CD4-positive, alpha-beta T cell treated with Interferon alpha-2 for 1 hour (primary cell): ENCODE measurements at places on chromosomes 13 and 19.
A peak's percentile ranks its signal among the peaks of the same experiment; 100 is the strongest.

DNA sequence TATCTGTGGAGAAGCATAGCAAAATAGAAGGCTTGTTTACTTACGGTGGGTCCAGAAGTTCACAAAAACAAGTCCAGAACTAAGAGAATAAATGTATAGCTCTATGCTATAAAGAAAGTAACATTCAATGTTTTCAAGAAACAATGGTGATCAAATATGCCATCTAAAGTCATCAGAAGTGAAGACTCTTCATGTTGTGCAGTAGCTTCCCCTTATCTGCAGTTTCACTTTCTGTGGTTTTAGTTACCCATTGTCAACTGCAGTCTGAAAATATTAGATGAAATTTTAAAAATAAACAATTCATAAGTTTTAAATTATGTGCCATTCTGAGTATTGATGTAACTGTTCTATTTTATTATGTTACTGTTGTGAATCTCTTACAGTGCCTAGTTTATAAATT is 72.5 kb downstream of the EDNRB start:
- DNase-seq: no peak

DNA sequence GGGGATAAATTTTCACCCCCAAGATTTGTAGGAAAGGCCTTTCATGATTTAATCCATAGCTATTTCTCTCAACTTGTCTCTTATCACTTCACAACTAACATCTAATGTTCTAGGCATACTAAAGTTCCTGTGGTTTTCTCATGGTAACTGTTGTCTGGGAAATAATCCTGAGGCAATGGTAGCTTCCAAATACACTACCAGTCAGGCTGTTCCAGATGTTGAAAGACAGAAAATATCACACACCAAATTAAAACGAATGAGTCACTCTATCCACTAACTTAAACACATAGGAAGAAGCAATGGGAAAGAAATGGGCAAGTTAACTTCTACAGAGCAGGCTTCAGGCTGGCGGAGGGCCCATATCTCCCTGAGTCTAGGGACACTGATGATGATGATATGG is 77.7 kb upstream of the MYO16 start:
- no peak for DNase-seq

DNA sequence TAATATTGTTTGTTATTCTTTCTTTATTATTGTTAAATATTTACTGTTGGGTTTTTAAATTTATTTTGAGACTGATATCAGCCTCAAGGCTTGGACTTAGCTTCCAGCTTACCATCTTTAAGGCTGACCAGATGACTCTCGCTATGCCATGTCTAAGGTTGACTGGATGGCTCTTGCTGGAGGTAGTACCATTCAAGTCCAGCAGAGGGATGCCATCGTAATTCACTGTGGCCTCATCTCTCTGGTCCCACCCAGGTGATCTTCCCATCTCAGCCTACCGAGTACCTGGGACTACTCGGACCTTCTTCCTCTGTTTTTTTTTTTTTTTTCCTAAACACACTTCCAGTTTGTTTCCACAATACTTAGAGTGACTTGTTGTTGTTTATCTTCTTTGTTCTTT is 41.7 kb upstream of the ZNF91 start:
- DNase-seq: no peak

DNA sequence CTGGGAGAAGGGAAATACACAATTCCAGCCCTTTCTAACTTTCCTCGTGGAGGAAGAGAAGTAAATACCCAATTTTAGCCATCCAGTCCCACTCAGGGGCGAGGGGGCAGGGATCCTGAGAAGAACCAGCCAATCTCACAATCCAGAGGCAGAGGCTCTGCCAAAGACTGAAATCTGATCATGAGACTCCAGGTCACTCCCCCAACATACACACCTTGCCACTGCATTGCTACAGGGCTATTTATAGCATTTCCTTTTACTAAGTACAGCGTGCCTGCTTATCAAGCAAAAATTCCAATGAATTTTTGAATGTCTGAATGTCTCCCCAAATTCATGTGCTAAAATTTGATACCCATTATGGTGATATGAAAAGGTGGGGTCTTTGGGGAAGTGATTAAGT is 1687.5 kb downstream of the EFNB2 start:
- DNase-seq: no peak

DNA sequence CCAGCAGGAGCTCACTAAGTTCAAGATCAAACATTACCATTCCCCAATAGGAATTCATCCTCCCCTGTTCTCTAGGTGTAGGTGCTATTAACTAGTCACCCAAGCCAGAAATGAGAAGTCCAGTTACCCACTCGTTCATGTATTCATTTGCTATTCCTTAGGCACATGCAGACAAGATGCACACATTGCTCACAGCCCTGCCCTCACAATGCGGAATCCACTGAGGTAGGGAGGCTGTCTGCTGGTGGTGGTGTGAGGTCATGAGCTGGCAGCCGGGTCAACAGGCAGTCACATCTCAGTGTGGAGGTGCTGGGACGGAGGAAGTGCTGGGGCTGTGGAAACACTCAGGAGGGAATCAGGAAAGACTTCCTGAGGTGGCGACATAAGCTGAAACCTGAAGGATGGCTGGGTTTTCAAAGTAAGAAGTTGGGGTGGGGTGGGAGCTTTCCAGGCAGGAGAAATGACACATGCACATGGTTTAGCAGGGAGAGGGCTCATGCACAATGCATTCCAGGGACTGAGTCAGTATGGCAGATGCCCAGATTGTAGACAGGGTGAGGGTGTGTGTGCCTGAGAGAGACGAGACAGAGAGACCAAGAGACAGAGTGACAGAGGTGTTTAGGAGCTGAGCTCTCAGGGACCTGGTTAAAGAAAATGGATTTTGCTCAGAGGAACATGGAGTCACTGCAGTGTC is 117.6 kb downstream of the USP12 start:
- DNase-seq: no peak

- no peak for DNase-seq
Observed at GRCh38 chr13:23743278-23744076, 145.7 kb downstream of the MIPEP start.

DNA sequence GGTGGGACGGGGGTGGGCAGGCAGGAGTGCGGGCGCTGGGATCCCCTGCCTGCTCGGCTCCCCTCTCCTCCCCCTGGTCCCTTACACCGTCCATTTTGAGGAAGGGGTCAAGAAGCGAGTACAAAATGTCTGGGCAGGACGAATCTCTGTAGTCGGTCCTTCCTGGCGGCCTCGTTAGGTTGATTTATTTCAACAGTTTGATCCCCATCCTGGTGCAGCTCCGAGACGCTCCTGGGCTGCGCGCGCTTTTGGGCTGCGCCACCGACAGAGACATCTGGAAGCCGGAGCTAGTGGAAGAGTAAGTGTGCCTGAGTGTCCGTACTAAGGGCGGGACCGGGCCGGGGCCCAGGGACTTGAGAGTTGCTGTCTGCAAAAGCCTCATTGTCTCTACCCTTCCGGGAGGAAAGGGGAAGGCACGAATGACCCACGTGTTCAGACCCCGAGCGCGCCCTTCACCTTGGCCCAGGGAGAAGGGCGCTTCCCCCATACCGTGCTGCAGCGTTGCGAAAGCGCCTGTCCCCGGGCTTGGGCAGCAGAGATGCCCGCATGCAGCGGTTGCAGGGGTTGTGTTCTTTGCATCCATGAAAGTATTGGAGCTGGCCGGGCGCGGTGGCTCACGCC is 1.8 kb downstream of the ZNF114 start:
- no peak for DNase-seq

DNA sequence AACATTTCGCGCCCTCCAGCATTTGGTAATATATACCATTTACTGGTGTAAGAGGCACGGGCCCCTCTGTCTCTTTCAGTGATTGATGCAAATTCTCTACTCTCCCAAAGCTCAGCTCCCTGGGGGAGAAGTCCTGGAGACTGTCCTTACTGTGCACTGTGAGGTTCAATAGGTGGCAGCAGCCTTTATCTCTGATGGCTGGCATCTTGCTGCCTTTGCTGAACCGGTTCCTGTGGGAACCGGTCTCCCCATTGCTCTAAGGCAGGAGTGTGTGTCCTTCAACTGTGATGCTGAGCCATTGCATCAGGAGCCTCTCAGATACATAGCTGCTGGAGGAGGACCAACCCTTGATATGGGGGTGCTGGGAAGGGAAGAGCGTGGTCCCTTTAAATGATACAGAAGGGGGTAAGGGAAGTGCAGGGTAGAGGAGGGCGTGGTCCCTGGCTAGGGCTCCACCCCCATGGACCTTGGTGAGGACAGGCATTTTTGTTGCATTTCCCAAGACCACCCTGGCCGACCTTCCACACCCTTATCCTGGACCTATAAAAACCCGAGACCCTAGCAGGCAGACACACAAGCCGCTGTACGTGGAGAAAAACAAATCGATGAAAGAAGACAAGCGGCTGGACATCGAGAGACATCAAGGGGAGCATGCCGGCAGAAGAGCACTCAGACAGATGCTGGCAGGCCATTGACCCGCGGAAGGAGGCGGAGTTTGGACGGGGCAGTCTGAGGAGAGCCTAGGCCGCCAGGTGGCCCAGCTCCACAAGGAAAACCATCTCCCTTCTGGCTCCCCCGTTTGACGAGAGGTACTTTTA is 41.1 kb upstream of the GTF3A start:
- no peak for DNase-seq

- DNase-seq: no peak
Observed at GRCh38 chr13:24854311-24854710, 90.3 kb downstream of the RNF17 start.

DNA sequence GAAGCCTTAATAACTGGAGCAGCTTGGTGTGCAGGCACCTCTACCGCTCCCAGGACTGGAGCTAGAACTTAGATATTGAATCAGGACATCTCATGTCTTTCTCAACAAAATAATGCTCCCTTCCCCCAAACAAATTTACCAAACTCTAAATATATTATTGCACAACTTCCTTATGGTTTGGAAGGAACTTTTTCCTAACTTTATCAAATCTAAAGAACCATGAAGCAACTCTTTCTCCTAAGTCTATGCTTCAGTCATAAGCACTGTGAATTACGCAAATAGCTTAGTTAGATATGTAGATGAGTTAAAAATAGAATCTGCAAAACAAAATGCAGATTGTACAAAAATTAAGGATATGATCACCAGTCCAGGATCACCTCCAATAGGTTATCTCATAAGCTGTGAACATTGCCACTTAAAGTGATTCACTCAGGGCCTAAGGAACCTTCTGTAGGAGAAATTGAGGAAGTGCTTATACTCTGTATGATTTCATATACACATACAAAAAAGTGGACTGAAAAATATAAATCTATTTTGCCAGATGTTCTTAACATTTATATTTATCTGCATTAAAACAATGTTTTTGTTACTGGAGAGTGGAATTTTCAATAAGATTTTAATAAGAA is 20.4 kb upstream of the MAB21L1 start:
- no peak for DNase-seq

- peak; percentile 9 for DNase-seq
Observed at GRCh38 chr19:51547397-51548212, 16.1 kb upstream of the SIGLEC6 start.

DNA sequence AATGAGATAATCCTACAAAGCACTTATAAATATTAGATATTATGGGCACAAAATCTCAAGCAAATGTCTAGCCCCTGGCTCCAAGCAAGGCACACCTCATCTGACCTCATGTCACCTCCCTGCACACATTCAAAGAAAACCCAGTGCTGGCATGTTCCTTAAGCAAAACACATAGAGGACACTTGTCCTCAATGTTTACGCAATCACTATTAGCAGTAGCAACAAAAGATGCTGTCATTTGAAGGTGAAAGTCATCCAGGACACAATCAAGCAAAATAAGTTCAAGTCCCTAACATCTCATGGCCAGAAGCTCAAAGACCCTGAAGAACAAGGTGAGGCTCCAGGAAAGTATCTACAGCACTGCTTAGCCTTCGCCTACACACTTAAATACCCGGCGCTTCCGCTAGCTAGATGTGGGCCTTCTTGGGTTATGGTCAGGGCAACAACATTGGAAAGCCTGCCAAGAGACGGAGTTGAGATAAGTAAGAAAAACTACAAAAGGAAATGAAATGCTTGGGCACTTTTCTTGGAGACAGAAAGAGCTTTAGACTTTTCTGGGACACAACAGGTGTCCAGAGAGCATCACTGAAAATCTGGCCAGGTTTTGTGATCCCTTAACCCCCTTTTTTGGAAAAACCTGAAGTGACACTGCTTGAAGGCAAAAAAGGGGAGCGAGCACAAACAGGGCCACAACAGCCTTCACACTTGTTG is 85.7 kb downstream of the FOXO1 start:
- no peak for DNase-seq

GRCh38 chr13:51828730-51829567 is 16.0 kb downstream of the TMEM272 start:
- no peak for DNase-seq

GRCh38 chr13:75050419-75051046 is 431.4 kb downstream of the TBC1D4 start:
- DNase-seq: no peak

DNA sequence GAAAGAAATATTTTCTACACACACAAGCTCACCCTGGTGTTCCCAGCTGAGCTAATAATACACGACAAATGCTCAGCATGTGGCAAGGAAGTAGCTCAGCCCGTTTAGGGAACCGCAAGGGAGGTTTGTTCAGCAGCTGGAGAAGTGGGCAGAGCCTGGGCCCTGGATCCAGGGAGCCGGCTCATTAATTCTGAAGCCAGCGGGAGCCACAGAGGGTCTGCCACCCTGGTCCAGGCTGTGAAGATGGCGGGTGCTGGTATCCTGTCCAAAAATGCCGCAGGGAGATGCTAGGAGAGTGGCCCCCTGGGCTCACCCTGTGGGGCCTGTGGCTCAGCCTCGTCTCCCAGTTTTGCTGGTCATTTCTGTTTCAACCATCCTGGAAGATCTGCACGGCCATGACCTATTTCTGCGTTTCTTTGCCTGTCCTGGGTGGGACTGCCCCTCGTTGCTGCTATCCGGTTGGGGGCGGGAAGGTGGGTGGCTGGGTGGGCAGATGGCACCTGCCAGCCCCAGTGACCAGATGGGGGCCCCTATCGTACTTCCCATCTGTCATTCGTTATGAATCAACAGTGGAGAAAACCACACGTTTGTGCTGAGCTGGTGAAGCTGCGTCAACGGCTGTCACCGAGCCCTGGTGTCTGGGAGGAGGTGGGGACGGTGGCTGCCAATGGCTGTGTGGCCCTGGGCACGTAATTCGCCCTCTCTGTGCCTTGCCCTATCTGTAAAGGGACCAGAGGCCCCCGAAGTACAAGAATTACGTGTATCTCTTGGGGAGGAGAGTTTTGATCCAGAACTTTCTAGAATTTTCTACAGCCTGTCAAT is 2.7 kb upstream of the GNA15 start:
- DNase-seq: peak; percentile 85

DNA sequence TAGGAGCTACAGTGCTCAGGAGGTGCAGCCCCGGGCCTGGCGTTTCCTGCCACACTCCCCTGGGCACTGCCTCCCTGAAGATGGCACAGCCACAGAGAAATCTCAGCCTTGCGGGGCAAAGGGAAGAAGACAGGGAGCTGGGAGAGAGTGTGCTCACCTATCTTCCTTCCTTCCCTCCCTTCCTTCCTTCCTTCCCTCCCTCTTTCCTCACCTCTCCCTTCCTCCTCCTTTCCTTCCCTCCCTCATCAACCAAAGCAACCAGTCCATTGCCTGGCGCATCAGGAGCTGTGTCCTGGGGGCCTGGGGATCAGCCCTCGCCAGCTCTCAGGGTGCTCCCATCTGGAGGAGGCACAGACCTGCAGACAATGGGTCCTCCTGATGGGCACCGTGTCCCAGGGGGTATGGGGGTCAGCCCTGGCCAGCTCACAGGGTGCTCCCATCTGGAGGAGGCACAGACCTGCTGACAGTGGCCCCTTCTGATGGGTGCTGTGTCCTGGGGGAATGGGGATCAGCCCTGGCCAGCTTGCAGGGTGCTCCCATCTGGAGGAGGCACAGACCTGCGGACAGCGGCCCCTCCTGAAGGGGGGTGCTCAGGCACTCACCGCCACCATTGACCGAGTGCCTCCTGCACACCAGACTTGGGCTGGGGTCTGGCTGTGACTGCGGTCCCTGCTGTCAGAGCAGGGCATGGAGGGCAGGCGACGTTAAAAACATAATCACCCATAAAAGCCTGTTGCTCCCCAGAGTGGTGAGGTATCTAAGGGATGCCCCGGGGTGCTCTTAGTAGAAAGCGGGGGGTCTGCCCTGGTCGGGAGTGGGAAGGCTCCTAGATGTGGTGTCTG is 120.2 kb downstream of the URI1 start:
- no peak for DNase-seq
